ENCODE measurements at places on chromosomes 12 and 14.
A peak's percentile ranks its signal among the peaks of the same experiment; 100 is the strongest.

GRCh38 chr12:54749191-54749818, 101.1 kb upstream of the DCD start:
- DNase-seq = peak; percentile 27

DNA sequence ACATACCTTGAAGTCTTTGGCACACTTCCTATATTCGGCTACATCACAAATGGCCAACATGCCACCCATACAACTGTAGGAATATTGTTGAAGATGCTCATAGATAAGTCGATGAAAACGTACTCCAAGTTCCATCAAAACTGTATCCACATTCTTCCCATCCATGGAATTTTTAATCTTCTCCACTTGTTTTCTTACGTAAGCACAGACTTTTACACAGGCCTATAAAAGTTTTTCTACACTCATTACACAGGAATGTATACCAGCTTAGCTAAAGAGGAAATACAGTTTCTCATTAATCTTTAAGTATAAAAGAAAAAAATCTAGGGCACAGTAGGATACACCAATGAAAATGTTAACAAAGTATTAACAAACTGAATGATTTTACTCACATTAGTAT, 59.1 kb downstream of the EXOC5 start:
- peak; percentile 70 for DNase-seq

- DNase-seq = no peak
Measured at GRCh38 chr12:62618930-62619329, 152.3 kb downstream of the MON2 start.

DNA sequence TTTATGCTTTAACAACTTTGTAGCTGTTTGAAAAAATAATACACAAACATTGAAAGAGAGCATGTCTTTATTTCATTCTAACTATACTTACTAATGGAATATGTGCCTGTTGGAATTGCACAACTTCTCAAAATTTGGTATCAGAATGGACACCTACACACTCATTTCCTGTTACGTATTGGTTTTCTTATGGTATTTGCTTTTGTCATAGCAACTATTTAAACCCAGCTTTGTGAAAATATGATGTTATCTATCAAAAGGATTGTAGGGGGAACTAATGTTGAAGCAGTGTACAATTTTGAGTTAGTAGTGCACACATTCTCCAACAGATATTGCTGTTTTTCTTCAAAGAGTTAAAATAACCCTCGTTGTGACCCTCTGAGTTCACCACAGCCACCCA, 52.6 kb downstream of the RBMS2 start:
- DNase-seq = peak; percentile 30

- DNase-seq = no peak
Measured at GRCh38 chr14:21882226-21882625, 208.6 kb upstream of the OR4E1 start.

DNA sequence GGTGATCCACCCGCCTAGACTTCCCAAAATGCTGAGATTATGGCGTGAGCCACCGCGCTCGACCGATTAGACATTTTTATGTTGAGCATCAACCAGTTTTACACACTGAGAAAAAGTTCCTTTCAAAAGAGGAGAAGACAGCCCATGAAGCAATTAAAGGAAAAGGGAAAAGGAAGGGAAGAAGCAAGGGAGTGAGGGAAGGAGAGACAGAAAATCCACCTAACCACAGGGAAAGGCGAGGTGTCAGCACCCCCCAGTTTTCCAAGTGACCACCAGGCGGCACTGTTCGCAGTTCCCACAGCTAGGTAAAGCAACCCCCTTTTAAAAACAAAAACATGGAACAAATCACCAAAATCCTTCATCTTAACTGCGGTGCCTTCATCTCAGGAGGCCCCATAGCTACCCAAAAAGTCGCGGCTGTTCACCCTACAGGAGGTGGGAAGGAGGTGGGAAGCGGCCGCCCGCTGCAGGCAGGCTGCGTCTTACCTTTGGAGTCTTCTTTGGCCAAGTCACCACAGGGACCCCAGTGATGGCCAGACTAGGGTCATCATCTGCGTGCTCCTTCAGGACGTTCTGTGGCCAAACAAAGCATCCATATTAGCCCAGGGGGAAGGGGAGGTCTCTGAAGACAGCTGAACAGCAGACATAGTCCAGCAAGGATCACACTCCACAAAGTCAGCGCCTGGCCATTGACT, 86.6 kb downstream of the KDM2B start:
- peak; percentile 23 for DNase-seq

DNA sequence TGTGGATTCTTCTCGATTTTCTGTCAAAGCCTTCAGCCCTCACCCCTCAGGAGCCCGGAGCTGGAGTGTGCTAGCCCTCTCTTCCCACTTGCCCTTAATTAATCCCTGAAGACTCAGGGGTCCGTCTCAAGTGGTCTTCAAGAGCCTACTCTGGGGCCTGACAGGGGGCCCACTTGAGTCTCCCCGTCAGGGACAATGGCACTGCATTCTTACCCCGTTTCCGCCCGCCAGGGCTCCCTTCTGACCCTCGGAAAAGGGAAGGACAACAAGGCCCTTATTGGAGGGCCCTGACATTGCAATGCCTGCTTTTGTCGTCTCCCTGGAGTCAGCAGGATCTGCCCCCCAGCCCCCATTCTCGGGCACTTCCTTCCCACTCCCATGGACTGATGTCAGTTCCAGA, 34.4 kb downstream of the TBX3 start:
- DNase-seq = no peak

DNA sequence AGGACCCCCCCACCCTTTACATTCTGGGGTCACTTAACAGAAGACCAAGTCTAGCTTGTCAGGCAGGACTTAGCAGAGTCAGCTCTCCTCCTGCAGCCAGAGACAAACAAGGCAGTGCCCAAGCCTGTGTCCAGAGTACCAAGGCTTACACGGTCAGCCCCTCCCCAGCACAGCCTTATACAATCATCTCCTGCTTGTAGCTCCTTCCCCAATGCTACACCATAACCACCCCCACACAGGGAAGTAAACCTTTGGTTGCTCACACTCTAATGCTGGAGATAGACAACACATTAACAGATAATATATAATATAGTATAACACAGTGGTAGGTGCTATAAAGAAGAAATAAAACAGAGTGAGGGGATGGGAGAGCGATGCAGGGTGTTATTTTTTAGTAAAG, 175.4 kb upstream of the PWP1 start:
- DNase-seq = no peak

DNA sequence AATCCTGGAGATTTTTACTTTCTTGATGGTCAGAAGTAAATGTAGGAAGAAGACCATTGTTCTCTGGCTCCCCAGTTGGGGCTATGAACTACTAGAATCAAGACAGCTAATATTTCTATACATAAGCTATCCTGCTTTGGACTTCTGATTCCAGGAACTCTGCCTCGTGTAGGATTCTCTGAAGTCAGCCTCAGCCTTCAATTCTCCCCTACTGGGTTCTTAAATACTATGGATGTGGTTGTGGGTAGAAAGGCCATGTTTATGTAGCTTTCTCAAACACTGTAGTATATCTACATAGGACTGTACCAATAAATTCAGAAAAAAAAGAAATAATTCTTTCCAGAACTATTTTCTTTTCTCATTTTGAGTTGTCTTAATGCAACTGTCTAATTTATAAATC, 302.5 kb downstream of the ITPR2 start:
- no peak for DNase-seq

DNA sequence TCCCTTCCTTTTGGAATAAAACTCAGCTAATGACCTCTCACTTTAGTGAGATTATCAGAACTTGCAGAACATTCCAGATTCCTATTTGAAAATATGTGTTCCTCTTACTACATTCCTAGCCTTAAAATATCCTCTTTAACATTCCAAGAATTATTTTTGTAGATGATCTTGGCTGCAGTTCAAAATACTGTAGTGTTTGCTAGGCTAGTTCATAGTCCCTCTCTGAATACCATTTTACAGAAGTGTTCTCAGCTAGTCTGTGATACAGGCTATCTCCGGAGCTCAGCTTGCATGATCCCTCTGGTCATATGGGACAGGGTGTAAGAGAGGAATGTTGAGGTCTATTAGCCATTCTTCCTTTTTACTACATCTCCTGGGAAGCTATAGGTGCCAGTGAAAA, 17.6 kb upstream of the GPR33 start:
- peak; percentile 82 for DNase-seq

- no peak for DNase-seq
Measured at GRCh38 chr12:94020335-94020734, 128.0 kb upstream of the PLXNC1 start.

- DNase-seq = no peak
Measured at GRCh38 chr14:54278665-54279295, 118.0 kb upstream of the CDKN3 start.

DNA sequence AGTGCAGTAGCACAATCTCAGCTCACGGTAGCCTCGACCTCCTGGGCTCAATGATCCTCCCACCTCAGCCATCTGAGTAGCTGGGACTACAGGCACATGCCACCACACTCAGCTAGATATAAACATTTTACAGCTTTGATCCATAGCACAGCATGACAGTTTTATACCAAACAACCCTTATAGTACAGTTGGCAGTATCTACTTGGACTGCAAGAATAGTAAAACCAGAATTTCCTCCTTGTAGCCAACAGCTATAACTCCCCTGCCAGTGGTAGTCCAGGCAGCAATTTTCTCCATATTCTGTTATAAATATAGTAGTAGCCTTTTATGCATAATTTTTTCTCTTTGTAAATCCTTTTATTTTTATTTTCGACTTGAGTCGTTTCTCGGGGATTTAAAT, 317.0 kb downstream of the FUT8 start:
- DNase-seq = no peak

DNA sequence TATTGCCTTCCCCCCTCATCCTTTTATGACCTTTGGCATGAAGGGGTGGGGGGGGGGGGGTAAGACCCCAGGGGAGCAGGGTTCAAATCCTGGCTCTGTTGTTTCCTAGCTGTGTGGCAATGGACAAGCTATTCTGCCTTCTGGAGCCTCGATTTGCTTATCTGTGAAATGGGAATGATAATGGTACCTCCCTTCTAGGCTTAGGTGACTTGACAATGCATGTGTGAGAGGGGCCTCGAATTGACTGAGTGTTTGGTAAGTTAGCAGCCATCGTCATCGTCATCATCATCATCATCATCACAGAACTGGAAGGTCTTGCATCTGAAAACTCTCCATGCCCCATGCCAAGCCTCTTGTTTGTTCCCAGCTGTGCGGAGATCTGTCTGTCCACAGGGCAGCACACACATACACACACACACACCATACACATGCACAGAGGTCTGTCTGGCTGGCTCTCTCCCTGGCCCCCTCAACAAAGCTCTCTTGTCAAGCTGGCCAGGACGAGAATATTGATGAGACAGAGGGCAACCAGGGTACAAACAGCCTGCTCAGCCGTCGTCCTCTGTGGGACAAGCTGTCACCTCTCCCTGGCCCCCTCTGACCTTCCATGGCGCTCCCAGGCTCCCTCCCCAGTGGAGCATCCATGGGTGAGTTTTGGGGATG, 5.9 kb upstream of the SDS start:
- no peak for DNase-seq

- no peak for DNase-seq
Measured at GRCh38 chr12:103268831-103269514, 226.8 kb downstream of the C12orf42 start.

DNA sequence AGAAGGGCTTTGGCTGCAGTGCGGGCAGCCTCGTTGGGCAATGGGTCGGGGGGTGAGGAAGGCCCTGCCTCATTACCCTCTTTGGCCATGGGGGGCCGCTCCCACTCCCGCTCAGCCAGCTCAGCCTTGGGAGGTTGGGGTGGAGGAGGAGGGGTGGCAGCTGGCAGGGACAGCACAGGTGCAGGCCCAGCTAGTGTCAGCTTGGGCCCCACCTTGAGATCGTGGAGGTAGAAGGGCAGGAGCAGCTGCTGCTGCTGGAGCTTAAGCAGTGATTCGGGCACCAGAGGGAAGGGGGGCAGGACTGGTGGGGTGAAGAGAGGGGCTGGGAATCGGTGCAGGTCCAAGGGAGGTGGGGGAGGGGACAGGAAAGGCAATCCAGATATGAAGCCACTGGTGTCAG, 26.0 kb downstream of the ZFHX2 start:
- no peak for DNase-seq

DNA sequence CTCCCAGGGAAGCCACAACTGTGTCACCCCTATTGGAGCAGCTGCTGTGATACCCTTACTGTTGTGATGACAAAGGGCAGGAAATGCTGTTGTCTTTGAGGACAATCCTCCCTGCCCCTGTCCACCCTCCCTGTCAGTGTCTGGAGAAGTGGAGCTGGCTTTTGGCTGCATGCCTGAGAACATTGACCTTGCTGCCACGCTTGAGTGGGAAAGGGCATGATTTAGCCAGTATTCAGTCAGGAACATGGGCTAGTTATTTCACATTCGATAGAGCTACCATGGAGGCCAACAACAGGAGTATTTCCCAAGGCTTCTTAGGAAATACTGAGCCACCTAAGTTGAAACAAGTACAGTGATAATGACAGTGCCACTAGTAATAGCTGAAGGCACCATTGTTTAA, 59.4 kb downstream of the MYRFL start:
- no peak for DNase-seq

DNA sequence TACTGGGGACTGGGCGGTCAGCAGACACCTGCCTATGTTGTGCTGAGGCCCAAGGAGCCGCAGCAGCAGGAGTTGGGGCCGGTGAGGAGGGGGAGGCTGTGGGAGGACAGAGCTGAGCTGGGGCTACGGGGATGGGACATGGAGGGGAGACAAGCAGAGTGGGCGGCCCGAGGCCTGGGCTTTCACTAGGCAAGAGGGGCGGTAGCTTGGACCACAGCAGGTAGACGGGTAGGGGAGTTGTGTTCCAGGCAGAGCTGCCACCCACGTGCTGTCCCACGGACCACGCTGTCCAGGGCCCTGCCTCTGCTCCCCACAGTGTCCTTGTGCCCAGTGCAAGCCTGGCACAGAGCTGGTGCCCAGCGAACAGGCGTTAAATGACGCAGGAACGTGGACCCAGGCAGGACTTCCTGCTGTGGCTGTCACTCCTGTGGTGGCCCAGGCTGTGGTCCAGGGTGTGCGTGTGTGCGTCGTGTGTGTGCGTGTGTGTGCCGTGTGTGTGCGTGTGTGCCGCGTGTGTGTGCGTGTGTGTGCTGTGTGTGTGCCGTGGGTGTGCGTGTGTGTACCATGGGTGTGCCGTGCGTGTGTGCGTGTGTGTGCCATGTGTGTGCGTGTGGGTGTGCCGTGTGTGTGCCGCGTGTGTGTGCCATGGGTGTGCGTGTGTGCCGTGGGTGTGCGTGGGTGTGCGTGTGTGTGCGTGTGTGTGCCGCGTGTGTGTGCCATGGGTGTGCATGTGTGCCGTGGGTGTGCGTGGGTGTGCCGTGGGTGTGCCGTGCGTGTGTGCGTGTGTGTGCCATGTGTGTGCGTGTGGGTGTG, 6.8 kb downstream of the CEP170B start:
- DNase-seq = no peak

DNA sequence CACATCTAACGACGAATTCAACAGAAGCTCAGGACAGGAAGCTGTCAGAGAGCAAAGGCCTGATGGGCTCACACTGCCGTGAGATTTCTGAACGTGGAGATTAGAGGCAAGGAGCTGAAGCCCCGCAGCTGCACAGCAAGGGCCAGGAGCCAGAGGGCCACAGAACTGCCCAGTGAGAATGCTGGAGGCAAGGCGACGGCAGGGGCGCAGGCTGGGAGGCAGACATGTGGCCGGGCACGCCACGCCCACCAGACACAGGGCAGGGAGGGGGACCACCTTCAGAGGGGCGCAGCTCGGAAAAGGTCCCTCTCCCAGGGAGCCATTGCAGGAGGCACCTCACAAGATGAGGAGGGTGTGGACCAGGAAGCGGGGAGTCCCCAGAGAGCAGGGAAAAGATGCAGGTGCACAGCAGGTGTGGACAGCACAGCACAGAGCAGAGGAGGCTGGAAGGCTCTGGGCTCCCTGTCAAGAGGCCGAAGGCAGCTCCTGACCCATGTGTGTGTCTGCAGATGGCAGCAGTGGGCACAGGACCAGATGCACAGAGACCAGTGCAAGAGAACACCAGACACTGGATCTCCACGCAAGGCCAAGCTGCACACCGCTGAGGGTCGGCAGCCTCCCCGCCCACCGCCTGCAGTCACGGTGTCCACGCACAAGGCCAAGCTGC, 23.0 kb downstream of the BTBD6 start:
- DNase-seq = no peak

Data from fibroblast of skin of right quadriceps (primary cell).